ENCODE measurements at places on chromosomes 12 and 14.

- DNase-seq, result no peak
Observed at GRCh38 chr12:51904951-51905470, 2.3 kb upstream of the ACVRL1 start.

DNA sequence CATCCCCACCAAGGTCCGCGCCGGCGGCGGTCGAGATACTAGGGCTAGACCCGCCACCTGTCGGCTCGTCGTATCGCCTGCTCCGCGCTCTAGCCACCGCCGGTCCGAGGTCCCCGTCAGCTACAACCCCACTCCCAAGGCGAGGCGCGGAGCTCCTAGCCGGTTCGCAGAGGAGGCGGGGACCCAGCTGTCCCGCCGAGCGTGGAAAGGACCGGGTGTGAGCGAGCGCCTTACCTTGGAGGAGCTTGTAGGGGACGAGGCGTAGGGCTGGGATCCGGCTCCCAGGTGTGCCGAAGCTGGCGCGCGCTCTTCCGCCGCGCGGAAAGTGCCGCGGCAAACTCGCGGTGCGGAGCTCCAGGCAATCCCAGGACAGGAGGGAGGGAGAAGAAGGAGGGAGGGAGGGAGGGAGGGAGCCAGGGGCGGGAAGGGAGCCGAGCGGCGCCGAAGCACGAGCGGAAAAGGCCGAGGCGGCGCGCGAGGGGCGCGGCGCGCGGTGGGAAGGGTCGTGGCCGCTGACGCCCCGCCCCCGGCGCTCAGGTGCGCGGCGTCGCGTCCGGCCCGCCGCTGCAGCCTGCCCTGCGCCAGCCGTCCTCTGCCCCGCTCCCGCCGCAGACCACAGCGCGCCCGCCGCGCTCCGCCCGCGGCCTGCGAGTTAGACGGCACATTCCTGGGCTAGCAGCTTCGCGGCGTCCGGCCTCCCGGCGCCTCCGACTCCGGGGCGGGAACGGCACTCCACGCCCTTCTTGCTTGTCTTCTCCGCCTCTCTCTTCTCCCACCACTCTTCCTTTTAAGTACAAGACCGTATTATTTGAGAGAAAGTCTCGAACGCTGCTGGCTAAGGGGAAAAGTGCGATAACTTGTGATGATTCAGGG lies at the start of gene PAWR:
Gene PAWR (minus strand): TSS at position 327 of the 873 bp plus-strand sequence. CDS start 720 bp downstream, outside the sequence.
- DNase-seq, result peak; percentile 75

GRCh38 chr12:124341645-124342069 lies 46.8 kb downstream of the RFLNA start:
- DNase-seq, result no peak

- peak; percentile 52 for DNase-seq
Observed at GRCh38 chr12:70180130-70180529, 63.1 kb upstream of the CNOT2 start.

DNA sequence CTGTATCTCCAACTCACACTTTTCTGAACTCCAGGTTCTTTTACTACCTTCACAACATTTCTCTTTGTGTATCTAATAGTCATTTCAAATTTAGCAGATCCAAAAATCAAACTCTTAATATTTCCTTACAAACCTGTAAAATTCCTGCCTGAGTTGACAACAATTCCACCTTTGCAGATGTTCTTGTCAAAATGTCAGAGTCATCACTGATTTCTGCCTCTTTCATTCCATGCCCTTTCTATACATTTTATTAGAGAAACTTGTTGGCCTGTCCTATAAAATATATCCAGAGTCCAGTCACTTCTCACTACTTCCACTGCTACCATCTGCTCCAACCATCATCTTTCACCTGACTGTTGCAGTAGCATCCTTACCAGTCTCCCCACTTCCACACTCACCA lies 119.7 kb downstream of the CAPZA3 start:
- DNase-seq, result no peak

DNA sequence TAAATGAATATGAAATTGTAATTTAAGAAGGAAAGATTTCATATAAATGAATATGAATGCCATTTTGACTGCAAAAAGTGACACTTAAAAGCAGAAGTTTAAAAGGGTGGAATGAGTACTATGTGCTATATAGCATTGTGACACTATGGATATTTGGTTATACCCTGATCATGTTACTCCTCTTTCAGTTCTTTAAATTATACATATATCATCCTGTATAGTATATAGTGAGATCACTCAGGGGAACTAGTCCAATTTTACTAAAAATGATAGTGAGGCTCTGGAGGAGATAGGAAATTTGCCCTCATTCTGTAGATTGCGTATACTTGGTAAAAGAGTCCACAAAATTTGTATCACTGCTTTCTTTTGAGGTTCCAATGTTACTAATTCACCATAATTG lies 155.7 kb upstream of the BTG1 start:
- DNase-seq, result no peak

GRCh38 chr12:98893675-98894411 lies 248.8 kb downstream of the APAF1 start:
- no peak for DNase-seq

- no peak for DNase-seq
Observed at GRCh38 chr12:68667291-68667690, 19.5 kb upstream of the NUP107 start.

DNA sequence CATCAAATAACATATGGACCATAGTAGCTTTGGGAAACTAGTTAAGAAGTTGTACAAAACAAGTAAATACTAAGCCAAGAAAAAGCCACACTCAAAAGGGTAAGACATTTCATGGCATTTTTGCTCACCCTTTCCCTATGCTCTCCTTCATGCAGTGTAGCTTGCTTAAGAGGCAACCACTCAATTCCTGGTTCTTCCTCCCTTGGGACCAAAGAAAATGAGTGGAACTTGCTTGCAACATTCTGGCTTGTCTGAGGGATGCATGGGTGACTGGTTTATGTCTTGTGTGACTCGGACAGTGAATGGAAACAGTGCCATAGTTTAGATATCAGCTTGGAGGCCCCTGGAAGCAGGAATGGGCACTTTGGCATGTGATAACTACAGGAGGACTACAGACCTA lies 252.0 kb upstream of the ARID2 start:
- DNase-seq, result no peak

DNA sequence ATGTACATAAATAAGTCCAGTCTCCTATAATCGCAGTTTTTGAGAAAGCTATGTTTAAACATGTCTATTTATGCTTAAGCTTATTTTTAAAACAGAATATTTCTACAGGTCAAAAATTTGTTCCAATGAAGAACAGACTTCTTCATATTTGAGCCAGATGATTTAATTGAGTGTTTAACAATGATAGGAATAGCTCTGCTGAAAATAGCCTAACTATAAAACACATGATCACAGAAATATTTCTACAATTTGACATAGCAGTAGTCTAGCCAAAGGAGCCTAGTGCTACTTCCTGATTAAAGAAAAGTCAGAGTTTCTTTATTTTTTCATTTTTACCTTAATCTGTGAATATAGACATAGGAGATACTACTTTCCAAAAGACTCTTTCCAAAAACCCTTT lies 29.4 kb downstream of the DCP1B start:
- no peak for DNase-seq

DNA sequence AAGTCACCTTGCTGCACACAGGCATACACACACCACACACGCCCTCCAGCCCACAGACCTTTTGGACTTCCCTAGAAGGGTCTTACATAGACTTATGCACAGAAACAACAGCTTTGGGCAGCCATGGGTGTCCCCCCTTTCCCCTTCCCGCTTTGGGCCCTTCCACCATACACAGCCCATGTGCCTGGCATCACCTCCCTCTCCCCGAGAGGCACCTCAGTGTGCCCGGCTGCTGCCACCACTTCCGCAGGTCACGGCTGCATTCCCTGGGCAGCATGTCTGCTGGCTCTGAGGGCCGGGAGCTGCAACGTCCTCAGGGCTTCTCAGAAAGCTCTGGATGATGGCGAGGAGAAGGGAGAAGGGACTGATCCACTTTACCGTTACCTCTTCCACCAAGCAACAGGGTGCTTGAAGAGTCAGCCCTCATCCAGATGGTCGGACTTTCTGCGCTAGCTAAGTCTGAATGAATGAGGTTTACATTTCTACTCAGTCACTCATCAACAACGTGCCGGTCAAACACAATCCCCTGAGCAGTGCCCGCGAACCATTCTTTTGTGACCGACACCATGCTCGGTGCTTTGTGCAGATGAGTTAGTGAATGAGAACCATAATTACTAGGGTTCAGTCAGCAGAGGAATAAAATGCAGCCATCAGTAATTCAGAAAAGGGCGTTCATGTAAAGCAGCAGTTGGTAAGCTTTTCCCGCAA lies 72.2 kb upstream of the BCL11B start:
- no peak for DNase-seq

DNA sequence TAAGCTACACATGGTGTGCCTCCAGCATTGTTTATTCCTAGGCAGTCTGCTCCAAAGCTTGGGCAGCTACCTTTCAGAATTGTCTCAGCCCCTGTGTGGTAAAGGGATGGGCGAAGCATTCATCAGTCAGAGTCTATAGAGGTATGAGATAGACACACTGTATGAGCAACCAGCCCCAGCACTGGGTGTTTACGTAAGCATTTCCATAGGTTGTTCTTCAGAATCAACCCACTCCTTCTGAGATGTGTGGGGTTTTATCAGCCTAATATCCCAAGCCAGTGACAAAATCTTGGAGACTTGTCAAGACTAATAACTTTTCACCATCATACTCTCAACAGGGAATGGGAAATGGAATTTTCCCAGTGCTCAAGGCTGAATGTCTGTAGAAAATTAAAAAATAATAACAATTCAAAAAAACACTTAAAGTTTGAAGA lies 98.2 kb downstream of the BTG1 start:
- no peak for DNase-seq

- no peak for DNase-seq
Observed at GRCh38 chr12:3705354-3705675, 47.6 kb downstream of the CRACR2A start.

- peak; percentile 62 for DNase-seq
Observed at GRCh38 chr14:104094709-104095425, 9.4 kb downstream of the ASPG start.

GRCh38 chr14:99619835-99620834 lies 16.1 kb upstream of the CCDC85C start:
- no peak for DNase-seq

DNA sequence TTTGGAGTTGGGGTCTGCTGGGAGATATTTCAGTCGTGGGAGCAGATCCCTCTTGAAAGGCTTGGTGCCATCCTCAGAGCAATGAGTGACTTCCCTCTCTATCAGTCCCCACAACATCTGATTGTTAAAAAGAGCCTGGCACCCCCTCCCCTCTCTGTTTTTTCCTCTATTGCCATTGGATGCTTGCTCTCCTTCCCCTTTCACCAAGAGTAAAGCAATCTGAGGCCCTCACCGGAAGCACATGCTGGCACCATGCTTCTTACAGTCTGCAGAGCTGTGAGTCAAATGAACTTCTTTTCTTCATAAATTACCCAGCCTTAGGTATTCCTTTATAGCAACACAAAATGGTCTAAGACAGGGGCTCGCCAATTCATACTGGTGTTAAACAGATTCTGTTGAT lies 99.1 kb upstream of the CCND2 start:
- no peak for DNase-seq

- no peak for DNase-seq
Observed at GRCh38 chr14:103775506-103775905, 59.9 kb downstream of the ZFYVE21 start.

DNA sequence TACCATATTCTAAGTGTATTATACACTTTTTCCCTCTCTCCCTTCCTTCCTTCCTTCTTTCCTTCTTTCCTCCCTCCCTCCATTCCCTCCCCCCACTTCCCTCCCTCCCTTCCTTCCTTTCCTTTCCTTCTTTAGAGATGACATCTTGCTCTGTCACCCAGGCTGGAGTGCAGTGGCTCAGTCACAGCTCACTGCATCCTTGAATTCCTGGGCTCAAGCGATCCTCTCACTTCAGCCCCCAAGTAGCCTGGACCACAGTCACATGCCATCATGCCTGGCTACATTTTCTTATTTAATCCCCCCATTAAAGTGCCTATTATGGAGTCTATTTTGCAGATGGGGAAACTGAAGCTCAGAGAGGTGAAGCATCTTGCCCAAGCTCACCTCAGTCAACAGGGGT lies 55.0 kb downstream of the SVOP start:
- no peak for DNase-seq

GRCh38 chr14:36700651-36701050 lies 39.0 kb downstream of the PAX9 start:
- DNase-seq, result no peak

GRCh38 chr14:51463461-51463860 lies 188.2 kb upstream of the FRMD6 start:
- no peak for DNase-seq

GRCh38 chr12:57894399-57895292 lies 46.7 kb upstream of the ATP23 start:
- no peak for DNase-seq

GRCh38 chr12:109783135-109783964 lies 49.8 kb downstream of the TRPV4 start:
- DNase-seq, result no peak

DNA sequence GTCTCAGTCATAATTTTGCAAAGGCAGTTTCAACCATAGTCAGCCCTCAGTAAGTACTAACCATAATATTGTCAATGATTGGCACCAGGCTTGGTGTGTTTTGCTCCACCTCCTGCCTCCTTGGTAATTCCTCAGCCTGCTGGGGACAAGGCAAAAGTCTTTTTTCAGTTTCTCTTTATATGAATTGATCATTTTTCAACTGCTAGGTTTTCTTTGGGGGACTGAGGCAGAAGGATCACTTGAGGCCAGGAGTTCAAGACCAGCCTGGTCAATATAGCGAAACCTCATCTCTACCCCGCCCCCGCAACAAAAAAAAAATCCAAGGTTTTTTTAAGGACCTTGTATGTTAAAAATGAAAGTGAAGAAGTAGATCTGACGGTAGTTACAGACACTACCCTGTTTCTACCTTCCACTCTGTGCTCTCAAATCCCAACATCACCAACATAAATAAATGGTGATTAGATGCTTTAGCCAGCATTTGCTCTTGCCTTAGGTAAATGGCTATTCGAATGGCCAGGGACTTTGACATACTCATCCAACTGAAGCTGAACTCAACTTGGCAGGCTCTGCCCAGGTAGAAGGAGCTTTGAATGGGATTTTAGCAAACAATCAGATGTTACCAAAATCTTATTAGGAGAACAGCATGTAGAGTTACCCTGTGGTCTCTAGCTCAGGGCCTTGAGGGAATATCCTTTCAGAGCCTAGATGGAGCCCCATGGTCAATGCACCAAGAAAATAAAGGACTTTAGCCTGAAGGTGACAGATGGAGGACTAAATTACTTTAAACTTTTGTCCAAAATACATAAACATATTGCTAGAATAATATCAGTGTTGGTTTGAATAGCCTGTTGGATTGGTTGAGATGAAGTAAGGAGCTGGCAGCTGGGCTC lies 126.9 kb upstream of the AMIGO2 start:
- no peak for DNase-seq

Measured in mucosa of gallbladder (tissue), 1 donor.